ENCODE measurements at places on chromosomes 2 and 18.

GRCh38 chr2:222861411-222862105, 722 bp downstream of the ACSL3 start:
- H3K4me3 ChIP-seq, result peak overlapping the region; percentile 95
- peak; percentile 74 for DNase-seq
- H3K27me3 ChIP-seq, result no peaks in the 10 kb centered on the region
- H3K27ac ChIP-seq, result peak overlapping the region; percentile 95
- H3K4me1 ChIP-seq, result peaks cover 30% of the 10 kb centered on the region

DNA sequence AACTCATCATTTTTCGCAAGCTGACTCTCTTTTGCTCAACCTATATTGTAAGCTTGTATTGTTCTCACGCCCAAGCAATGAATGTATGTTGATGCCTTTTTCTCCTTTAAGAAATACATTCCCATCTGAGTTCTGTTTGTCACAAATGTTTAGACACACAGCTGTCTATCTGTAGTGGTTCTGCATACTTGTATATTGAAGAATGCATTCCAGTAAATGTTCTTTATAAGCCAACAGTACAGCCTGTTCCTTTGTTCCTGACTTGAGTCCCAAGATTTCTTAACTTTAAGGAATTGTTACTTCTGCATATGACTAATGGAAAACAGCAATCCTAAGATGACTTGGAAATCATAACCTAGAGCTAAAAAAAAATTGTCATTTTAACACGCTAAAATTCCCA, 849.1 kb upstream of the POU3F3 start:
- H3K27me3 ChIP-seq, result no peaks in the 10 kb centered on the region
- no peak overlapping the region for H3K27ac ChIP-seq
- no peaks in the 10 kb centered on the region for H3K36me3 ChIP-seq
- H3K4me1 ChIP-seq, result no peaks in the 10 kb centered on the region

DNA sequence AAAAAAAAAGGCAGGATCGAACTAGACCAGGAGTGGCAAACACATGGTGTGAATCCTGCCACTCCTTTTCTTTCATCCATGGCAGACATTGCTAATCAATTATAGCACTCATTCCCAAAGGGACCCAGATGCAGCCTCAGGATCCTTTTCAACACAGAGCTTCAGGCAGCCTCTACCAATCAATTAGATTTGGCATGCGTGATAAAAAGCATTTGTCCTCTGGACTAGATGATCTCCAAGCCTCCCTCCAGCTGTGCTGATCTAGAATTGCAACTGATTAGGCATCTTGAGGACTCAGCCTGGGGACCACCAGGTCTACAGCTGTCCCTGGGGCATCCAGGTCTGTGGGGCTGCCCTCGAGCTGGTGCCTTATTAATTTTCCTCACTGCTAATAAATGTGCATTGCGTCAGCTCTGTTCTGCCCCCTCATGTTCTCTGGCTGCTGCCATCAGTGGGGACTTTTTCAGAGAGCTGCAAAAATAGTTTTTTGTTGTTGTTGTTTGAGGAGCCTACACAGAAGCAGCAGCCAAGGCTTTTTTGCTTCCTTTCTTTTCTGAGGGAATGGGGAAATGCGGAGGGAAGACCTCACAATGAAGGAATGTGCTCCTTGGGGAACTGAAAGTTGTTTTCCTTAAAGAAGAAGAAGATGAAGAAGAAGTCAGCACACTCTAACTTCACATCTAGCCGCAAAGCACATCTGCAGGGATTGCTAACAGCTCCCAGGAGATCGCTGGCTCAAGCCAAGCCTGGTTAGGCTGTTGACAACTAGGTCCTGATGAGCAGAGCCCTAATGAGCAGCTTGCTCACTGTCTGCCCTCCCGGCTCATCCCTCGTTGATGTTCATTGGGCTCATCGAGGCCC, 8.8 kb upstream of the ATOH8 start:
- H3K27ac ChIP-seq, result no peak overlapping the region
- H3K36me3 ChIP-seq, result no peaks in the 10 kb centered on the region
- H3K27me3 ChIP-seq, result no peaks in the 10 kb centered on the region
- peak; percentile 56 for DNase-seq
- H3K4me1 ChIP-seq, result peaks cover 60% of the 10 kb centered on the region

- no peak for DNase-seq
- H3K27me3 ChIP-seq, result no peaks in the 10 kb centered on the region
- H3K4me1 ChIP-seq, result no peaks in the 10 kb centered on the region
- no peak overlapping the region for H3K27ac ChIP-seq
Observed at GRCh38 chr2:164178835-164179465, 442.3 kb downstream of the GRB14 start.

GRCh38 chr2:7012141-7012764, 95.0 kb downstream of the RNF144A start:
- H3K27me3 ChIP-seq, result no peaks in the 10 kb centered on the region
- DNase-seq, result no peak
- peak overlapping the region; percentile 9 for H3K4me3 ChIP-seq
- peak overlapping the region; percentile 99 for H3K27ac ChIP-seq
- peaks cover 50% of the 10 kb centered on the region for H3K4me1 ChIP-seq
